ENCODE measurements at places on chromosomes 16 and 17.

DNA sequence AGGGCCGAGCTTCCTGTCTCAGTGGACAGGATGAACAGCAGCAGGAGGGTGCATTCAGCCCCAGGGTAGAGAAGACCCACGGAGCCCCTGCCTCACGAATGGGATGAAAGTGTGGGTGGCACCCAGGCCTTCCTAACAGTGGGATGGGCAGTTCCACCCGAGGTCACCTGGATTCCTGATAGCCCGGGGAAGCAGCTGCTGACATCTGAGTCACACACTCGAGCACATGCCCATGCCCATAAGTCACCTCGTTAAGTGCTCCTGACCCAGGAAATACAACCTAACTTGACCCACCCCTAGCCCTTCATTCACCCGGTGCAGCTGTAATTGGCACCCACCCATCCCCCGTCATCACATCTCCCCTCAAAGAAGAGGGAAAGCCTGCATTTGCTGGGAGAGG, 85.3 kb upstream of the FOXF1 start:
- DNase-seq, result no peak

DNA sequence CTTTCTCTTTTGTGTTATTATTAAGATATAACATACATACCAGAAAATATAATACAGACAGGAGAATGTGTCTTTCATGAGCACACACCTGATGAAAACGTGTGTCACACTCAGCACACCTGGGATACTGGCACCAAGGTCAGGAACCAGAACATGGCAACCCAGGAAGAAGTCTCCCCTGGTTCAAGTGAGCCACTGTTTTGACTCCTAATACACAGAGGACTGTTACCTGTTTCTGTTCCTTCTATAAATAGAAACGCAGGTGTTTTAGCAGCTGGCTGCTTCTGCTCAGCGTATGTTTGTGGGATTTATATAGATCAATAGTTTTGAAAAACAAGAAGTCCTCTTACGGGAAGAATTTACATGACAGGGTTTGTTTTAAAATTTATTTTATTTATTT, 3.5 kb downstream of the SEC14L1 start:
- DNase-seq, result no peak

DNA sequence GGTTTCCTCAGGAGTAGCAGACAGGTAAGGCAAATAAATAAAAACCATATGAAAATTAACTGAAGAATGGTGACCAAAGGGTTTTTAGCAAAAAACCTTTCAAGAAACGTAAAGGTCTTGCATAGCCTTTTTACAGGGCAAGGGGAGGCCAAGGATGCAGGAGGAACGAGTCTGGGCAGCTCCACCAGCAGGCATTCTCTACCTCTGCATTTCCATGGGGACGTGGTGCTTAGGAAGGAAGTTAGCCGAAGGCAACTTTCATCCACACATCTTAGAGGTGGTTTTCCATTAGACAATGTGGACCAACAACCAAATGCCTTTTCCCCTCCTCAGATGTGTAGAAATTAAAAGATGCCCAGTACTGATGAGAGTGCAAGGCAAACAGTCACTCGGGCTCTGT, 20.7 kb downstream of the TOM1L2 start:
- DNase-seq, result no peak

DNA sequence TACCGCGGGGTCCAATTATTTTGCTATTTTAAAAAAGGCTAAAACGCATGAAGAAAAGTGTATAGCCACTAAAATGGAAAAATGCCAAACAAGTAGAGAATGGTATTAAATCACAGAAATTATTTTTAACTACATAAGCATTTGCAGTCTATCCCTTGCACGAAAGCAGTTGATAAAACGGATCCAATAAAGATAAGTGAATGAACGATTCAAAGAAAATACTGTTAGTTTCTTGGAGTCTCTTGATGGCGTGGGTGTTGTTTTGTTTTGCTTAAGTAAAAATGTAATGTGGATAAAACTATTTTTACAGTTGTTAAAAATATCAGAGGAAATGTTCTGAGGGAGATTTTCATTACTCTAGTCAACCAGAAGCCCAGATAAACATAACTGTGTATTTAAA, 9.3 kb downstream of the HS3ST3A1 start:
- no peak for DNase-seq

- DNase-seq, result no peak
Measured at GRCh38 chr16:3756113-3756512, 38.8 kb upstream of the TRAP1 start.

- DNase-seq, result no peak
Measured at GRCh38 chr16:84836967-84837366, 17.2 kb downstream of the CRISPLD2 start.

GRCh38 chr17:60127068-60128064, 22.4 kb upstream of the CA4 start:
- peak; percentile 13 for DNase-seq

GRCh38 chr17:40561871-40562611, 3.2 kb downstream of the CCR7 start:
- peak; percentile 74 for DNase-seq

DNA sequence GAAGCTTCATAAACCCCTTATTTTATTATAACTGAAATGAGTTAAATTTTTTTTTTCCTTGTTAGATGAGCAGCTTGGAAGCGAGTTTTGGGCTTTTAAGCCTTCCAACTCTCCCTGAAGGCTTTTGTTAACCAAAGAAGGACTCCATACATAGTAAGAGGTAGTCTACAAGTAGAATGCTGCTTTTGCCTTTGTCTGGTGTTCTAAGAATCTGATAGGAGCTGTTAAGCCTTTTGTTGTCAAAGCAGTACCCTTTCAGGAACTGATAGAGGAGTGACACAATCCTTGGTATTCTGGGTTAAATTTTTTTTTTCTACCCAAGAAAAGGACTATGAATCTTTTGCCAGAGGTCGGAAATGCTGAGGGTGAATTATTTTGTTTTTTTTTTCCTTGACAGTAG, 26.1 kb downstream of the MAP2K4 start:
- no peak for DNase-seq

- DNase-seq, result no peak
Measured at GRCh38 chr16:23279721-23280153, 22.4 kb upstream of the SCNN1B start.

GRCh38 chr16:29784157-29784556, 6.1 kb downstream of the ZG16 start:
- no peak for DNase-seq

DNA sequence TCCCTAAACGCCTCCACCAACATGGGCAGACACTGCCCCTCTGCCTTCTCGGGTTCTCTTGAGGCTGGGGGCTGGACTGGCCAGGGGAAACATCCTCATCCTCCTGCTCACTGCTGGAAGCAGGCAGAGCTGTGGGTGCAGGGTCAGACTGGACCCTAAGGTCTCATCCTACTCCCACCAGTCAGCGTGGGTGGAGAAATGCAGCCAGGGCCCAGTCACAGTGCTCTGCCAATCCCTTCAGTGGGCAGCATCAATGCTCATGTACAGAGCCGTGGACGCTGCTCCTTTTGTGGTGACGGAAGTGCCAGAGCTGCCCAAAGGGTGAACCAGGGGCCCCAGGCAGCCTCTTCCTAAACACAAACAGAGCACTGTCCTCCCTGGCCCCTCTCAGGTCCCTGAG, 13.4 kb upstream of the TBX2 start:
- no peak for DNase-seq

All from stimulated activated CD8-positive, alpha-beta memory T cell treated with anti-CD3 and anti-CD28 coated beads, Interleukin-4, amount 100 ng/mL, for 48 hours (primary cell).